ENCODE measurements at places on chromosomes 6 and 20. TPM values are rescaled to one million over a fixed set of nuclear protein-coding genes. Genes with fewer than 3 reads are reported as not detected.

CCN6 gene
- not detected for total RNA-seq

HEY2 gene
- total RNA-seq = 0.12 TPM

ENPP1 gene
- total RNA-seq = 4.6 TPM

HUS1B gene
- 0.79 TPM for total RNA-seq

FHL5 gene
- not detected for total RNA-seq

AIF1 gene
- 2.7 TPM for total RNA-seq

TFAP2D gene
- total RNA-seq = not detected

RRAGD gene
- total RNA-seq = 5.9 TPM

ZNF391 gene
- total RNA-seq = 5.0 TPM

LAMA5 gene
- 1,050 TPM for total RNA-seq

GRCh38 chr6:70586114-70586513 lies 19.4 kb downstream of the SDHAF4 start:
- no peaks in the 10 kb centered on the region for H3K27me3 ChIP-seq
- no peak overlapping the region for H3K4me3 ChIP-seq
- H3K36me3 ChIP-seq = no peaks in the 10 kb centered on the region
- no peak overlapping the region for H3K27ac ChIP-seq
- H3K4me1 ChIP-seq = no peaks in the 10 kb centered on the region
- DNase-seq = no peak

DNA sequence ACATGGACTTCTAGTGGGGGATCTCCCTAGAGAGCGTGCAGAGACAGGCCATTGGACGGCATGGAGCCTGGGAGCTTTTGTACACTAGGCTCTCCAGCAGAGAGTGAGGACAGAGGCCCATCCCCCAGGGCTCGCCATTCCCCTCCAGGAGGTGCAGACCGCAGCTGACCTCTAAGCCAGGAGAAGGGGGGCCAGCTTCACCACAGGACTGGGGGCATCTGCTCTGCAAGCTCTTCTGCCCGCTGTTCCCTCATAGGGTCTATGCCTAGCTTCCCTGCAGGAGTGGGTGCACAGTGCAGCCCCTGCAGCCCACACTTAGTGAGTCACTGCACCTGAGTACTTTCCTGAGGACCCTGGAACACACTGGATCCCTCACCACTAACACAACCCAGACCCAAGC lies 94.4 kb downstream of the FHL5 start:
- H3K27me3 ChIP-seq = no peaks in the 10 kb centered on the region
- H3K4me3 ChIP-seq = no peak overlapping the region
- no peak for DNase-seq
- no peaks in the 10 kb centered on the region for H3K36me3 ChIP-seq

DNA sequence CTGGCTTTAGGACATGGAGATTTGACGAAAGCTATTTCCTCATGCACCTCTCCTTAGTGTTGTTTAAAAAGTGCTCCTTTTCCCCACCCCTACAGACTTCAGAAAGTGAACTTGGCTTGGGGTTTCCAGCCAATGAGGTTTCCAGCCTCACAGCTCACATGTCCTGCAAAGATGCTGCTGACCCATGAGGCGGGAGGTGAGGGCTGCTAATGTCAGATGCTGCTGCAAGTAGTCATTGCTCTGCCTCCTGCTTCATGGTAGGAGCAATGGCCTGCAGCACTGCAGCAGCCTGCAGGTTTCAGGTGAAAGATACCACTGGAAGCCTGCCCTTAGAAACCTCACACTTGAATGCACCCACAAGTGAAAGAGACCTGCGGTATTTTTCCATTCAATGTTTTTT lies 112.8 kb downstream of the LAMP5 start:
- no peak overlapping the region for H3K4me3 ChIP-seq
- no peaks in the 10 kb centered on the region for H3K36me3 ChIP-seq
- no peaks in the 10 kb centered on the region for H3K27me3 ChIP-seq
- no peak overlapping the region for H3K27ac ChIP-seq
- H3K4me1 ChIP-seq = no peaks in the 10 kb centered on the region

DNA sequence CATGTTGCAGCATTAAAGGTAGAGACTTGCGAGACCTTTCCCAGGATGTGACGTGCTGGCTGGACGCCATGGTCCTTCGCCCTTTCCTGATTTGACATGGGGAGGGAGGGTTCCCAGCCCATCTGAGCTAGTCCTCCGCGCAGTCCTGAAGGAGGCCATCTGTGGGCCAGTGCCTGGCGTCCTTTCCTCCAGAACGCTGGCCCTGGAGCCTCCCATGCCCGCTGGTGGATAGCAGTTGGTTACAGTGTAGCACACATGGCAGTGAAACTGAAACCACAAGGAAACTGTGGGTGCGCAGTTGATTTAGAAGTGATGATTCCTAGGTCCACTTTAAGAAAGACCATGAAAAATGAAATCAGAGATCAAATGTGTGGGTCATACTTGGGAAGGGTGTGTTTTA lies 193.7 kb downstream of the CDH4 start:
- H3K27me3 ChIP-seq = no peaks in the 10 kb centered on the region
- H3K4me3 ChIP-seq = no peak overlapping the region
- DNase-seq = no peak
- no peak overlapping the region for H3K27ac ChIP-seq
- H3K4me1 ChIP-seq = peaks cover 30% of the 10 kb centered on the region
- no peaks in the 10 kb centered on the region for H3K36me3 ChIP-seq

DNA sequence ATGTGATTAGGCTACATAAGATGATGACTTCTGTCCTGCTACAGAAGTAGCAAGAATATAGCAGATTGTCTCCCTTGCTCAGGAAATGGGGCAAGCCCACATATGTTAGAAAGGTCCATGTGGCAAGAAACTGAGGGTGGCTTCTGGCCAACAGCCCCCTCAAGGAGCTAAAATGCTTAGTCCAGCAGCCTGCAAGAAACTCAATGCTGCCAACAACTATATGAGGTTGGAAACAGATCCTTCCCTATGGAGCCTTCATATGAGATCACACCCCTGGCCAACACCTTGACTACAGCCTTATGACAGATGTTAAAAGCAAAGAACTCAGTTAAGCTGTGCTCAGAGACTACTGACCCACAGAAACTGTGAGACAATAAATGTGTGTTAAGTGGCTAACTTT lies 22.1 kb downstream of the PTPRT start:
- no peak overlapping the region for H3K27ac ChIP-seq
- H3K4me3 ChIP-seq = no peak overlapping the region
- DNase-seq = no peak
- 0 out of 2 replicates have a peak, but pooled peaks cover 1% of the 10 kb centered on the region for H3K27me3 ChIP-seq
- H3K36me3 ChIP-seq = no peaks in the 10 kb centered on the region

GRCh38 chr6:25389471-25389870 lies 110.3 kb downstream of the CARMIL1 start:
- H3K36me3 ChIP-seq = no peaks in the 10 kb centered on the region
- H3K27ac ChIP-seq = no peak overlapping the region
- no peak for DNase-seq
- no peaks in the 10 kb centered on the region for H3K27me3 ChIP-seq

- H3K4me1 ChIP-seq = no peaks in the 10 kb centered on the region
- no peak overlapping the region for H3K4me3 ChIP-seq
- DNase-seq = no peak
- H3K27ac ChIP-seq = no peak overlapping the region
- no peaks in the 10 kb centered on the region for H3K36me3 ChIP-seq
These were observed 74.0 kb upstream of the RALGAPA2 start for GRCh38 chr20:20786428-20786827.

DNA sequence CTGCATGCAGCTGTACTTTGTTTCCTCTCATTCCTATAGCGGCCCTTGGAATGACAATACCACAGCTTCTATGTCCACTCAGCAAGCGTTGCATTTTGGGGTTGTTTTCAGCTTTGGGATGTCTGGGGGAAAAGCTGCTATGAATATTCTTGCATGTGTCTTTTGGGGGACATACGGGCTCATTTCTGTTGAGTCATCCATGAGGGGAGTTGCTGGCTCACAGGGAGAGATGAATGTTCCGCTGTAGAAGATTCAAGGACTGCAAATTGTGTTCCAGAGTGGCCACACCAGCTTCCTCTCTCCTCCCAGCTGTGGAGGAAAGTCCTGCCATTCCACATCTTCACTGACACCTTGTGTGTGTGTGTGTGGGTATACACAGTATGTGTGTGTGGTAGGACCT lies 43.3 kb downstream of the TGM2 start:
- H3K4me3 ChIP-seq = no peak overlapping the region
- DNase-seq = peak; percentile 36
- peak overlapping the region; percentile 99 for H3K27ac ChIP-seq
- no peaks in the 10 kb centered on the region for H3K36me3 ChIP-seq

DNA sequence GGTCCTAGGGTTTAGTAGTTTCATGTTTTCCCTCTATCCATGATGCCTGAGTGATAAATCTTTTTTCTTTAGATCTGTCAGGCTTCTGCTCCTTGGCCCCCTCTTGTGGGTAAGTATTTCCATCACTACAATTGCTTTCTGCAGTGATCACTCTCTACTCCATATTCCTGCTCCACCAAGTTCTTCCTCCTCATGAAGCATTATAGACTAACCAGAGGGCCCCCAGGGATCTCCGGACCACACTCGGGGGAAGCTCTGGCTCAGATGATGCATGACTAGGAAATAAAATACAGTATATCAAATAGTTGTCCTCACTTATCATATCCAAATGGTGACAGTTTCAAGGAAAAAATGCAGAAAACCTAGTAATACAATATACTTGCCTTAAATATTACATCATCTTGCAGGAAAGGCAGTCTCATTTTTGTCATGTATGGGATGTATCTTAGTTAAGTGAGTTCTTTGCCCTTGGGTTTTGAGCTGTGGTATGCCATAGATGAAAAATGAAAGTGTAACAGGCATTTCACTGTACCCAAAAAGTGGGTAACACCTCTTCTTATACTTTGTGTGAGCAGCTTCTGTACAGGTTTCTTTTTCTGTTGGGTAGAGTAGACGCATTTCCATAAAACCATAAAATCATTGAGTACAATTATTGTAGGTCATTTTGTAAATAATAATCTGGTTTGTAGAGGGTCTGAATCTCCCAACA lies 200.9 kb upstream of the EYA4 start:
- no peaks in the 10 kb centered on the region for H3K27me3 ChIP-seq
- no peak overlapping the region for H3K27ac ChIP-seq
- no peak overlapping the region for H3K4me3 ChIP-seq
- H3K4me1 ChIP-seq = no peaks in the 10 kb centered on the region
- H3K36me3 ChIP-seq = no peaks in the 10 kb centered on the region

- H3K4me3 ChIP-seq = no peak overlapping the region
- H3K27me3 ChIP-seq = no peaks in the 10 kb centered on the region
- no peak overlapping the region for H3K27ac ChIP-seq
- no peak for DNase-seq
- no peaks in the 10 kb centered on the region for H3K36me3 ChIP-seq
These were observed 19.3 kb downstream of the DOP1A start for GRCh38 chr6:83086751-83087150.

GRCh38 chr6:47587493-47587892 lies 109.9 kb downstream of the CD2AP start:
- no peak overlapping the region for H3K27ac ChIP-seq
- no peaks in the 10 kb centered on the region for H3K4me1 ChIP-seq
- H3K27me3 ChIP-seq = no peaks in the 10 kb centered on the region

- peak overlapping the region; percentile 78 for H3K4me3 ChIP-seq
- H3K36me3 ChIP-seq = no peaks in the 10 kb centered on the region
- peak; percentile 70 for DNase-seq
- peak overlapping the region; percentile 42 for H3K27ac ChIP-seq
- no peaks in the 10 kb centered on the region for H3K27me3 ChIP-seq
These were observed 1.2 kb downstream of the TPD52L1 start for GRCh38 chr6:125154761-125155135.

- no peak for DNase-seq
- no peak overlapping the region for H3K27ac ChIP-seq
- no peaks in the 10 kb centered on the region for H3K27me3 ChIP-seq
- no peaks in the 10 kb centered on the region for H3K36me3 ChIP-seq
- peaks cover 19% of the 10 kb centered on the region for H3K4me1 ChIP-seq
- no peak overlapping the region for H3K4me3 ChIP-seq
These were observed 132.3 kb upstream of the BMP2 start for GRCh38 chr20:6635034-6635736.

All from Caco-2 (cell line).